ENCODE measurements at places on chromosomes 6 and 20.

DNA sequence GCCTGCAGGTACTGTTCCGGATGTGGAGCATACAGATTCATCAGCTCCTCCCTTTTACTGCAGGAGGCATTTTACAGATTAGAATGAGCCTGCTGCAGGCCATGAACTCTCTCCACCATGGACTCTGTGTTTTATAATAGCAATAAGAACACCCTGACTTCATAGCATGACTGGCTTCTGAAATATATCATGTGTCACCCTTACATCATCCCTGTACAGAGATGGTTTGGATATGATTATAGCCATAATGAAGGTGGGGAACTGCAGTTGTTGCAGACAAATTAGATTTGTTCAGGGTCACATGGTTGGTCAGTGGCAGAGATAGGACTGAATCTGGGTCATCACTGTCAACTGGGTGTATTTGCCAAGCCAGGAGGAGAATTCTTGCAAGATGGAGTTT lies 100.7 kb downstream of the FOXO3 start:
- DNase-seq = no peak

DNA sequence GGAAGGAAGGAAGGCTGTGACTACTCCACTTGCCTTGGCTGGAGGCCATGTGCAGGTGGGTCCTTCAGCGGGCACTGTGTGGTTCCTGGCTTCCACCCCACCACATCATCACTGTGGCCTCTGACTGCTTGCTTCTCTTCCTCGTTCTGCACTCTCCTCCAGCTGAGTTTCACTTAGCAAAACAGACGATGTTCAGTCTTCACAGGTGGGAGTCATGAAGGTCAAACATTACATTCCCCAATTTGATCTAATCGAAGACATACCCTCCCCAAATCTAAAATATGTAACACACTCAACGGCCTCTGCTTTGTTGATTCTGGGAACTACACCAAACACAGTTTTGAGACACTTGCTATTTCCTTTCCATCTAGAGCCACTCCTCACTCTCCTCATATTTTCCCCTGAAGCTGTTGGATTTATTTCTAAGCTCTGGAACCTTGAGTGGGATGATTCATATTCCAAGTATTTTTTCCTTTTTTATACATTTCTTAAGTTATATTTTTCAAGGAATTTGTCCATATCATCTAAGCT lies 132.5 kb upstream of the FOXA2 start:
- DNase-seq = no peak

DNA sequence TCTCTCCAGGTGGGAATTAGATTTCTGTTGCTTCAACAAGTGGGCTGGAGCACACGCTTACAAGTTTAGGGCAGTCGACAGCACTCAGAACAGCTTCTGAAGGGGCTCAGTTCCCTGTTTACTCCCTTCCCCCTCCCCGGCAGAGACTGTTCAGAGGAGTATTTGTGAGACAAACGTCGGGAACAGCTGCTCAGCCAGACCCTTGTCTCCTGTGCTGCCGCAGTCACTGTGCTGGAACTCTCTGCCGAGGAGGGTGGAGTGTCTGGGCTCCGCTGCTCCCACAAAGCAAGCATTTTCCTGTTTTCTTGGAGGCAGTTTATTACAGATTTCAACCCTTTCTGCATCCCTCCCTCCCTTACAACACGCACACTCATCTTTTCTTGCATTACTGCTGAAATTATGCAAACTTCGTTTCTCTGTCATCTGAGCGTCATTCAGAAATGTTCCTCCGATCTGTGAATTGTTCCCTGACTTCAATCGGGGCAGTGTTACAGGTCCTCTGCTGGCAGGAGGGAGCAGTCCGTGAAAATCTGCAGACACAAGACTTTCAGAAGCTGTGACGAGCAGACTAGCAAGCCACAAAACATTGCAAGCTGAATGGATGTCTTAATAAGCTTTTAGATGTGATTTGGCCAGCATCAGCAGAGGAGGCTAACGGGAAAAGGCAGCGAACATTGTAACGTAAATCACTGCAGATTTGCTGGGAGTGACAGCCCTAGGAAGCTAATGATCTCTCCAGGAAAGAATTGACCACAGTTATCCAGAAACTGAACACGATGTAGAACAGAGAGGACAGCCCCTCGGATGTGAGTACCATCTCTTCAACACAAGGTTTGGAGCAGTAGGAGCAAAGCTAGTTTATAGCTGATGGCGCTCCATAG lies 76.2 kb downstream of the LYRM2 start:
- peak; percentile 23 for DNase-seq

- DNase-seq = no peak
These were observed 869 bp upstream of the TRIM15 start for GRCh38 chr6:30162265-30163089.

DNA sequence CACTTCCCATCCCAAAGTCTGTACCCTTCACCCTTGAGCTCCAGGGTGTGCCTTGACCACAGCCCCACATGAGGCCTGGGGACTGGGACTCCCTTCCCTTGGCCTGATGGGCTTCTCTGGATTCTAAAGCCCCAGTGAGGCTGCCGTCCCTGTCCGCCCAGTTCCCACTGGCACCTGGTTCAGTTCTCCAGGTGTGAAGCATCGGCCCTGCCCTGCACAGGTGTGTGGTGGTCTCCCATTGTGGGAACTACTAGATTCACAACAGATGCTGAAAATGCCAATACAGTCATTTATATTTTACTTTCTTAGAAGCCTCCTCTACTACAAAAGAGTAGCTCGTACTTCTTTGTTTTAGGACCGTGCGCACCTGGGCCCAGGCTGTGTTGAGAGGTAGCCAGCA lies 72.8 kb downstream of the TTLL2 start:
- DNase-seq = no peak

GRCh38 chr20:48921883-48922820 lies 641 bp downstream of the ARFGEF2 start:
- no peak for DNase-seq

Data from hypothalamus (tissue), 51 donors.